ENCODE measurements at places on chromosomes 2 and 18. TPM values are rescaled to one million over a fixed set of nuclear protein-coding genes. Genes with fewer than 3 reads are reported as not detected.

Gene SCN9A
- total RNA-seq, result 2.2 TPM

Gene MCM6
- total RNA-seq, result 1.9 TPM

Gene REL
- total RNA-seq, result 4.4 TPM

Gene CYRIA
- 1.7 TPM for total RNA-seq

Gene SLC23A3
- 2.8 TPM for total RNA-seq

Measured in left lobe of liver (tissue), 2 donors.